ENCODE measurements at places on chromosomes 6 and 20. TPM values are rescaled to one million over a fixed set of nuclear protein-coding genes. Genes with fewer than 3 reads are reported as not detected.
A peak's percentile ranks its signal among the peaks of the same experiment; 100 is the strongest.

GRCh38 chr6:96089173-96089572 is 73.4 kb downstream of the FUT9 start:
- no peak overlapping the region for H3K27ac ChIP-seq
- H3K4me3 ChIP-seq, result no peak overlapping the region
- DNase-seq, result no peak
- no peaks in the 10 kb centered on the region for H3K36me3 ChIP-seq
- H3K27me3 ChIP-seq, result no peaks in the 10 kb centered on the region
- no peaks in the 10 kb centered on the region for H3K4me1 ChIP-seq

DNA sequence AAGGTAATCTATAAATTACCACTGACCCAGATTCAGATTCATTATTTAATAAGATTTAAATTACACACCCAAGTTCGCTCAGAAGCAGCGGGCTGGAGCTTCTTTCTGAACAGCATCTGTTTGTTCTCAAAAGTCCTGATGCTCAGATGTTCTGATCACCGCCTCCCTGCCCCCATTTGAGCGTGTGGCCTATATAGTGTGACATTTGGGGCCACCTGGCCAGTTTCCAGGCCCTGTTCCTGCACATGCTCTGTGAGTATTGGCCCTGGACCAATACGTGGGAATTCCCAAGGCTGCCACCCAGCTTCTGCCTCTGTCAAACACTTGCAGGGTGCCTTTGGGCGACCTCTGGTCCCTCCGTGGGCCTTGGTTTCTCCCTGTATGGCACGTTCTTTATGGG is 228.8 kb downstream of the TFAP2C start:
- DNase-seq, result no peak
- no peak overlapping the region for H3K27ac ChIP-seq

- H3K4me1 ChIP-seq, result peaks cover 3% of the 10 kb centered on the region
- peak overlapping the region; percentile 100 for H3K27ac ChIP-seq
- DNase-seq, result peak; percentile 55
- H3K4me3 ChIP-seq, result peak overlapping the region; percentile 64
Observed at GRCh38 chr6:89079511-89080234, 878 bp upstream of the PNRC1 start.

DNA sequence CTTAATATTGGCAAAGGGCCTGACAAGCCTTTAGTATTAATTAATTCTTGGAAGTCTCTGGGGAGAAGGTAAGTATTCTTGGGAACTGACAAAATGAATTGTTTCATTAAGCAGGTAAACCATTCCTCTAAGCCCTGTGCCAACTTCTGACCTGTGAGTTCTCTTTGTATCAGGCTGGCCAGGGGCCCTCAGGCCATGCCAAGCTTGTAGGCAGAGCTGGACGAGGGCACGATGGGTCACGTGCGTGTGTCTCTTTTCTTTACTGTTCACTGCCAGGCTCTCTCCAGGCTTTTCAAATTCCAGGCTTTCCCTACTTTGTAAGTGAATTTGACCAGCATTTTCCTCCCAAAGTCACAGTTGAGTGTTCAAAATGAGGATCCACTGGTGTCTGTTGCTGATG is 112.4 kb downstream of the NRN1 start:
- DNase-seq, result no peak
- no peak overlapping the region for H3K27ac ChIP-seq
- H3K4me1 ChIP-seq, result no peaks in the 10 kb centered on the region
- H3K36me3 ChIP-seq, result no peaks in the 10 kb centered on the region
- H3K27me3 ChIP-seq, result no peaks in the 10 kb centered on the region

DNA sequence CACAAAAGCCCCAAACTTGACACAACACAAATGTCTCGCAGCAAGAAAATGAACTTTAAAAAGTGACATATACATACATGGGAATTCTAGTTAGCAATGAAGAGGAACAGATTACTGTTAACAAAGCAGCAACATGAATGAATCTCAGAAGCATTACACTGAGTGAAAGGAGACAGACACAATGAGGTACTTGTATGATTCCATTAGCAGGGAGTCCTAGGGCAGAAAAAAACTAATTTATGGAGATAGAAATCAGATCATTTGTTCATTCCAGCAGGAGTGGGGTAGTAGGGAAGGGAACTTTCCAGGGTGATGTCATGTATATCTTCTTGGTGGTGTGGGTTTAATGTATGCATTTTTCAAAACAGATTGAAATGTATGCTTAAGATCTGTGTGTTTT is 524.4 kb downstream of the KIF16B start:
- no peak for DNase-seq
- no peak overlapping the region for H3K4me3 ChIP-seq
- no peaks in the 10 kb centered on the region for H3K27me3 ChIP-seq
- H3K4me1 ChIP-seq, result peaks cover 3% of the 10 kb centered on the region
- no peak overlapping the region for H3K27ac ChIP-seq

DNA sequence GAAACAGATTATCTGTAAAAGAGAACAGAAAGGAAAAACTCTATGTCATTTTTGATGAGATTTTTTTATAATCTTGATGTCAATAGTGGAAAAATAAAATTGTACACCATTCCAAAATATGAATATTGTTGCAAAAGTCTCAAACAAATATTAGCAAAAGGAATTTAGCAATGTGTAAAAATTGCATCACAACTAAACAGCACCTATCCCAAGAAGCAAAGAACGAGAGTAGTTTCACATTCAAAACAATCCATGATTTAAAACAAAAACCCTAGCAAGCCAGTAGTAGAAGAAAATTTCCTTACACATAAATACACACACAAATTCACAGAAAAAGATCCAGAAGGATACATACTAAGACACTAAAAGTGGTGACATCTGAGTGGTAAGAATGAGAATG is 38.4 kb downstream of the LCA5 start:
- no peaks in the 10 kb centered on the region for H3K27me3 ChIP-seq
- H3K36me3 ChIP-seq, result no peaks in the 10 kb centered on the region
- no peak for DNase-seq
- H3K4me3 ChIP-seq, result no peak overlapping the region

DNA sequence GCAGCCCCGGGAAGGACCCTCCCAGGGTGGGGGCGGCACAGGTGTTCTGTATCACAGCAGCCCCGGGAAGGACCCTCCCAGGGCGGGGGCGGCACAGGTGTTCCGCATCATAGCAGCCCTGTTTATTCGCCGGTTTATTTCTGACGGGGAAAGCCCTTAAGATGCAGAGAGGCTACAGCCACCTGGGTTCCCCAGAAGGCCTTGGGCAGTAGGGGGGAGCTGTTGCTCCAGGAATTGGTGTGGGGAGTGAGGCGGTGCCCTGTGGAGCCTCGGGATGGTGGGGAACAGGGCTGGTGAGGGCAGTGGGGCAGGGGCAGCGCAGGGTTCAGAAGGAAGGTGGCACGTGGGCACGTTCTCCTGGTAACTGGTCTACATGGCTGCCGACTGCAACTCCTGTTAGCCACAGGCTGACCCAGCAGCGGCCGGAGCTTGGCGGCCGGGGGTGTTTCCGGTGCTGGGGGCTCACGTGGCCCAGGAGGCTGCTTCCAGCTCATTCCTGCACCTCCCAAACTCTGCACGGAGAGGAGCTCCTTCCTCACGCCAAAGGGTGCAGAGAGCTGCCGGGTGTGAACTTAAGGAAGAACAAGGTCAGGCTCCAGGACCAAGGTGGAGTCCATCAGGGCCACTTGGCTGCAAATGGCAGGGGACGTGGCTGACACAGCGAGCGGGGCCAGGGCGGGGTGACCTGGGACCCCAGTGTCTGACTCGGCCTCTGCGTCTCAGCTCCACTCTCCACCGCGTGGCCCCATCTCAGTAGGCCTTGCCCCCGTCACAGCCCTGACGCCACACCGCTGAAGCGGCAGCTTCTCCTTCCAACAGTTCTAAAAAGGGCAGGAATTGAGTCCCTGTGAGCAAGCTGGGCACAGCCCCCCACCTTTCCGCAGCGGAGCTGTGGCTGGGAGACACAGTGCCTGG is 13.2 kb downstream of the SLCO4A1 start:
- no peak overlapping the region for H3K4me3 ChIP-seq
- no peaks in the 10 kb centered on the region for H3K36me3 ChIP-seq
- H3K4me1 ChIP-seq, result peaks cover 21% of the 10 kb centered on the region
- H3K27me3 ChIP-seq, result no peaks in the 10 kb centered on the region

- no peaks in the 10 kb centered on the region for H3K36me3 ChIP-seq
- H3K4me1 ChIP-seq, result no peaks in the 10 kb centered on the region
- no peaks in the 10 kb centered on the region for H3K27me3 ChIP-seq
- no peak overlapping the region for H3K4me3 ChIP-seq
- H3K27ac ChIP-seq, result no peak overlapping the region
Observed at GRCh38 chr20:57795342-57795697, 85.5 kb upstream of the PMEPA1 start.

- H3K27me3 ChIP-seq, result no peaks in the 10 kb centered on the region
- peaks cover 1% of the 10 kb centered on the region for H3K4me1 ChIP-seq
- peak within 1 kb of the TSS; percentile 61 for H3K4me3 ChIP-seq
Observed at GRCh38 chr6:144008120-144008811, at the start of gene PLAGL1. TSS of gene PLAGL1 (minus strand) at chr6:144008259. CDS start at chr6:143948136, 60,123 bp downstream.

DNA sequence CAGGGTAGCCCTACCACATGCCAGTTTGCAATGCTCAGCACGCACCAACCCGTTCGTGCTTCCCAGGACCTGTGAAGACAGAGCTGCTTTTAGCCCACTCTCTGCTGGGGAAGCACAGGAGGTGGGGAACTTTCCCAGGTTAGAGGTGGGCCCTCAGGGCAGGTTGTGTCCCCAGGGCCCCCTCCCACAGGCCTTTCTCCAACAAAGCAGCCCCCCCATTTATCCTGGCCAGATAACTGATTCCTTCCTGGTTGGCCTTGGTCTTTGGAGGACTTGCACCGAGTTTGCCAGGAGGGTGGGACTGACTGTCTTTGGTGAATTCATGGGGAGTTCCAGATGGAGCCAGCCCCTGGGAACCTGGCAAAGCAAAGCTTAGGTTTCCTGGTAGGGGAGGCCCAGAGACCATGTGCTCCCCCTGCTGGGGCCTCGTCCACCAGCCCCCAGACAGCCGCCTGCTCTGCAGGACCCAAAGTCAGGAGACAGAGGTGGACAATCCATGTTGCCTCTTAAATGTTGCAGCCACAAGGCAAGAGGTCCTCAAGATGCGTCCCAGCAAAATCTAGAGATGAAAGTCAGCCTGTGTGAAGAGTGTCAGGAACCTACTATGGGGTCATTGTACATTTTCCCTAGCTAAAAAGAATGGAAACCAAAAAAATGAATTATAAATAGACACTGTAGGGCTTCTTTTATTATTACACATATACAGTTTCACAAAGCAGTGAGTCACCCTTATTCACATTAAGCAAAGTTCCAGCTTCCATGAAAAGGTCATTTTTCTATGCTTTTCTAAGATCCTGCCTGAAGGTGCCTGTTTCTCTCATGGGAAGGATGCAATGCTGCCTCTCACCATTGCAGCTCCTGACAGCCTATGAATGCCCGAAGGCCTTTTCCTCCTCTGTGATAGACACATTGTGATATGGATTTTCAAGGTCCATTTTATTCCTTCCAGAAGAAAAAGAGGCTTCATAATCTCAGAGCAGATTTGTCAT is 497.8 kb downstream of the PREX1 start:
- no peaks in the 10 kb centered on the region for H3K36me3 ChIP-seq
- no peak overlapping the region for H3K27ac ChIP-seq
- no peak for DNase-seq
- peaks cover 12% of the 10 kb centered on the region for H3K4me1 ChIP-seq
- H3K27me3 ChIP-seq, result no peaks in the 10 kb centered on the region
- no peak overlapping the region for H3K4me3 ChIP-seq

DNA sequence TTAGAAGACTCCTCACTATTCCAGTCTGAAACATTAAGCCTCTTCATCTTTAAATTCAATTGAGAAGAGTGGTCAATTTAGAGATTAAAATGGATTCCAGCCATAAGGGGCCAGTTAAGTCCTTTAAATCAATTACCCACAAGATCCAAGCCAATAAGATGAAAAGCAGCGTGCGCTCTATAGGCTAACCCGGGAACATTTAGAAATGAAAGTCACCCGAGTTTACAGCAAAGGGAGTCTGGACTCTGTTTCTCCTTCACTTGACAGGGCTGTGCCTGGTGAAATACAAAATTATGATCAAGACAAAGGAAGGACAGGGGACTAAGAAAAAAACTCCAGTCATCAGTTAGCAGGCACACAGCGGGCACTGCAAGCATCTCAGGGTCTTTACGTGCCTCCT is 393.7 kb downstream of the QKI start:
- no peak for DNase-seq
- H3K4me1 ChIP-seq, result no peaks in the 10 kb centered on the region
- H3K27ac ChIP-seq, result no peak overlapping the region
- H3K4me3 ChIP-seq, result no peak overlapping the region

DNA sequence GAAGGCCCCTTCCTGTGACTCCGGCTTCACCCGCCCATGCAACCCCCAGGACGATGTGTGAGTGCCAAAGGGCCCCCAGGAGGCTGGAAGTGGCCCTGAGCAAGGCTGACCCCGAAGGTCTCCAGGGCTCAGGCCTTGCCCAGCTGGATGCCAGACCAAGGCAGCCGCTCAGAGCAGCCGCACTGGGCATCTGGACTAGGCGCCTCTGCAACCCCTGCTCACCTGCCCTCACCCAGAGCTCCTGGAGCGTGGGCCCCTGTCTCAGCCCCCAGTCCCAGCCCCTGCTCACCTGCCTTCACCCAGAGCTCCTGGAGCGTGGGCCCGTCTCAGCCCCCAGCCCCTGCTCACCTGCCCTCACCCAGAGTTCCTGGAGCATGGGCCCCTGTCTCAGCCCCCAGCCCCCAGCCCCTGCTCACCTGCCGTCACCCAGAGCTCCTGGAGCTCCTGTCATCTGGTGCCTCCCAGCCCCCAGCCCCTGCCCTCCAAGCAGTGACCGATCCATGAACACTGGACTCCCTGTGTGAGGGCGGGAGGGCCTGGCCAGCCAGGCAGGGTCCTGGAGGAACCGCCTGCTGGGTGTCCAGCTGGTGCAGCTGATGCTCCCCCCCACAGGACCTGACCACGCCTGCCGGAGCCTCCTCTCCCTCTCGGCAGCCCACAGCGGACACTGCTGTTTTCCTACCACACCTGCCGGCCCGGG is 1.1 kb downstream of the SRMS start:
- no peak for DNase-seq
- no peak overlapping the region for H3K4me3 ChIP-seq
- no peaks in the 10 kb centered on the region for H3K27me3 ChIP-seq

DNA sequence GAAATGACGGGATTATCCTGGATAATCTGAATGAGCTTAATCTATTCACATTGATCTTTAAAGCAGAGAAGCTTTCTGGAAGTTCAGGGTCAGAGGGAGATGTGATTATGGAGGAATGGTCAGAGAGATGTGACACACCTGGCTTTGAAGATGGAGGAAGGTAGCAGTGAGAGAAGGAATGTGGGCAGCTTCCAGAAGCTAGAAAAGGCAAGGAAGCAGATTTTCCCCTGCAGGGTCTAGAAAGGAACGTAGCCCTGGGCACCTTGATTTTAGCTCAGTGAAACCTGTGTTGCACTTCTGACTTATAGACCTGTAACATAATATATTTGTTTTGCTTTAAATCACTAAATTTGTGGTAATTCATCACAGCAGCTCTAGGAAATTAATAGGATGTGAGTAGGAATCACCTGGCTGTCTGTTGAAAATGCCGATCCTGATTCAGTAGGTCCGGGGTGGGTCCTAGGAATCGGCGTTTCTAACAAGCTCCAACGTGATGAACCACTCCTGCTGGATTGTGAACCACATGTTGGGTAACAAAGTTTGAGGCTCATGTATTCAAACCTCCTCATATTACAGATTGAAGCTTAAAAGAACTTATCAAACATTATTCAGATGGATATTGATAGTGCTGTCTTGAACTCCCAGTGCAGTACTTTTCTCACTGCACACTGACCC is 157.0 kb downstream of the GJA1 start:
- no peak overlapping the region for H3K27ac ChIP-seq
- H3K36me3 ChIP-seq, result no peaks in the 10 kb centered on the region
- peaks cover 4% of the 10 kb centered on the region for H3K4me1 ChIP-seq

- H3K36me3 ChIP-seq, result no peaks in the 10 kb centered on the region
- peaks cover 3% of the 10 kb centered on the region for H3K4me1 ChIP-seq
- H3K27ac ChIP-seq, result peak overlapping the region; percentile 94
- no peak for DNase-seq
Observed at GRCh38 chr20:31572042-31572700, 32.9 kb upstream of the ID1 start.

The GSTA2 gene
- total RNA-seq, result 0.84 TPM

All from ovary (tissue), 10 donors.